ENCODE measurements at places on chromosomes 4 and X.

- DNase-seq: no peak
Measured at GRCh38 chr4:83231620-83232076, 53.0 kb downstream of the COQ2 start.

GRCh38 chrX:111520506-111520905 lies 9.1 kb downstream of the SERTM2 start:
- no peak for DNase-seq

GRCh38 chr4:77201343-77201742 lies 44.3 kb downstream of the CCNG2 start:
- DNase-seq: peak; percentile 43

DNA sequence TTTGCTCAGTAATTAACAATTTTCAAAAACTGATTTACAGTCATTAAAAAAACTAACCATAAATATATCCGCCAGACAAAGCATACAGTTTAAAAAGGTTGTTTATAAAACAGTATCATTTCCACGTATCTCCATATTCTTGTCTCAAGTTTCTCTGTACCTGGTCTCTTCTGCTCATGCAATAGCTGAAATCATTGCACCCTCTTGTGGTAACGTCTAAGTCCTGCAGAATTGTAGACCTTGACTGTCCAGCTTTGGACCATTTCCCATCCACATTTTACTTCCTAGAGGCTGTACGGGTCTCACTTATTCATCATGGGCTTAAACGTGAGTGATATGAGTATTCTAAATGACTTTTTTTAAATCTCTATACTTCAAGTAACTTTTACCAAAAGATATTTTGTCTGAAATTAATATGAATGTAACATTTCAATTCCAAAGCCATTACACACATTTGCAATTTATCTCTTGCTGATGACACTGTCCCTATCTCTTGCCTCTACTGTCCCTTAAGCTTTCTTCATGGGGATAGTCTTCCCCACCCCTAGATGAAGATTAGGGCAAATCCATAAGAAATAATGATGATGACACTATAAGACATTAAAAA lies 118.5 kb downstream of the BTC start:
- DNase-seq: peak; percentile 76

- DNase-seq: peak; percentile 43
Measured at GRCh38 chr4:78517050-78517652, 34.4 kb upstream of the ANXA3 start.
